ENCODE measurements at places on chromosomes 1 and 21. TPM values are rescaled to one million over a fixed set of nuclear protein-coding genes. Genes with fewer than 3 reads are reported as not detected.

The SPATA21 gene
- 0.12 TPM for total RNA-seq

The AGPAT3 gene
- total RNA-seq = 124 TPM

The OLIG2 gene
- total RNA-seq = not detected

The ADGRL4 gene
- total RNA-seq = not detected
